ENCODE measurements at places on chromosomes 1 and 21.

- no peak for DNase-seq
Observed at GRCh38 chr1:237890416-237890815, 306 bp downstream of the ZP4 start.

GRCh38 chr1:5223206-5223605, 568.8 kb downstream of the AJAP1 start:
- DNase-seq = no peak

DNA sequence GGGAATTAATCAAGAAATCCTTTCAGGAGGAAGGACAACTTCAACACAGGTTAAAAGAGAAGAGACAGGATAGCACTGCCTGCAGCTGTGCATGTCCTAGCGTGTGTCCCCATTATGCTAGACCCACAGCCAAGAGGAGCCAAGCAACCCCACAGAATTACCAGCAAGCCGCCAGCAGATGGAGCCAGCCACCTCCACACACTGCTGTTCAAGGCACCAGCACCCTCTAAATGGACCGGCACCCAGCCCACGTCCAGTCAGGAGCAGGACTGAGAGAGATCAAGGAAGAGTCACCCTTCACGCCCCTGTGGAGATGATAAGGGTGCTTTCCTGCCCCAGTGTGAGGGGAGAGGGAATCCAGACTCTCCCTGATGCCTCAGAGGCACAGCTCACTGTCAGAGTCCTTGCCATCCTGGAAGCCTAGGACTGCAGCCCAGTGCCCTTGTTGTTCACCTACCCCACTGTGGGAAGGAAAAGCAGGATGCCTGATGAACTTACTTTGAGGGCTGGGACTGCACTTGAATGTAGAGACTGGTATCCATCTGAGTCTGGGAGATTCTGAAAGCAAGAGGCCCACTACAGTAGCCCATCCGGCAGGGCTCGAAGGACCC, 37.1 kb upstream of the CTTNBP2NL start:
- DNase-seq = peak; percentile 59

GRCh38 chr1:86971778-86972177, 57.3 kb downstream of the HS2ST1 start:
- no peak for DNase-seq

DNA sequence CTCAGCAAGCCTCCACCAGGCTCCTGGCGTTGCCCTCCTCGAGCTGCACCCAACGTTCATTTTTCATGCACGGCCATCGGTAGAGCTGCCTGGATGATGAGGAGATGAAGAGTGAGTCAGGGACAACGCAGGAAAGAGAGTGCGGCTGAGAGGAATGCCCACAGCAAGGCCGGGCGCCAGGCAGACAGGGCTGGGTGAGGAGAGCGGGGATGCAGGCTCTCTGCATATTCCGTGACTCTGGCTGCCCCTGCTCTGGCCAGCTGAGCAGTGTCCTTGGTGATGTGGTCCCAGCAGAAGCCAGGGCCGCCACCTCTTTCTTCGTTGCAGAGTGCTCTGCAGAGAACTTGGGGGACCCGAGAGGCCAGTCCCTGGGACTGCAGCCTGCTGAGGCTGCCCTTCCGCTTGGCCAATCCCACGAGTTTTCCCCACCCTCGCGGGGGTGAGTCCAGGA, 10.8 kb downstream of the UMODL1 start:
- no peak for DNase-seq

DNA sequence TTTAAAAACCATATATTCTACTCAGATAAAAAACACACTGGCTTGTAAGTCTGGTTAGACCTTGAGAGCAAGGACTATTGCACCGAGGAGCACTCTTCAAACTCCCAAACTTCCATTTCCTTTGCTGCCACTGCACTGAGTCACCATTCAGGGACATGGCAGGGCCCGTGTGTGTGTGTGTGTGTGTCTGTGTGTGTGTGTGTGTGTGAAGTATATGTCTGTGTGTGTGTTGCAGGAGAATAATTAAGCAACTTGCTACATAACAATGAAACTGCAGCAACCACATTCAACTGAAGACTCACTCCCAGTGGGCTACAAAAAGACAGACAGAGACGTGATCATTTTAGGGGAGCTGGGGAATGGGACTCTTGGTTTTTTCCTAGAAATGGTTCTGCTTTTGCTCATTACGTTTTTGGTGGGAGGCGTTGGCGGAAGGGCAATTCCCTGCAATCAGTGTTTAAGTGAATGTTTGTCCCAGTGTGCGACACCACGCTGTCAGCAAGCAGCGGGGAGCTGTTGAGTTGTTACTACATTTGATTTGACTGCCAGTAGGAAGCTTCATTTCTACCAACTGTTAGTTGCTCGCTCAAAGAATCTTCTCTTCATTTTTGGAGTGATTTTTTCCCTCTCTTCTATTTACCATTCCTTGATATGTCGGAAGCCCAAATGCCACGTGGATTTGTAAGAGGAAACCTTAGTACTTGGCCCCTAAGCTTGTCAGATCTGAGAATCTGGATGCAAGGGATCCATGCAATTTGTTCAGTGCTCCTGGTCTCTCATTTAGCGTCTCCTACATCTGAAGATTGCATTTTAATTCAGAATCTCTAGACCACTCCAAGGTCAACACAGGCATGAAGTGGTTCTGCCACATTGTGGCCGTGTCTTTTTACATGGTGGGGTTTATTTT, 36.1 kb downstream of the ESRRG start:
- no peak for DNase-seq

GRCh38 chr1:50329332-50329932, 93.8 kb downstream of the DMRTA2 start:
- no peak for DNase-seq

DNA sequence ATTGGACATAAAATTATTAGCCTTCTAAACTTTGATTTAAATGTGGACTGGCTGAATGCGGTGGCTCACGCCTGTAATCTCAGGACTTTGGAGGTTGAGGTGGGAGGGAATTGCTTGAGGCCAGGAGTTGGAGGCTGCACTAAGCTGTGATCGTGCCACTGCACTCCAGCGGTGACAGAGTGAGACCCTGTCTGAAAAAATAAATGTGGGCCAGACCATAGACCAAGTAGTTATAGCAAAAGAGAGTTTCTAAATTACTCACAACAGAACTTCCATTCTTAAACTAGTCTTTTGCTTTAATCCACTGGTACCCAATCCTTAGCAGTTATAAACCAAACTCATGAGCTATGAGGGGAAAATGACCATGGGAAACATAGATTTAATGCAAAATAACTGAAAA, 35.2 kb downstream of the RAP1A start:
- DNase-seq = no peak

- DNase-seq = no peak
Observed at GRCh38 chr1:169090900-169091311, 15.6 kb upstream of the ATP1B1 start.

GRCh38 chr1:20753589-20753988, 21.1 kb upstream of the SH2D5 start:
- DNase-seq = no peak

- no peak for DNase-seq
Observed at GRCh38 chr1:87202922-87203655, 125.6 kb upstream of the LMO4 start.

- DNase-seq = no peak
Observed at GRCh38 chr1:21077085-21077484, 99.6 kb downstream of the EIF4G3 start.

- DNase-seq = peak; percentile 15
Observed at GRCh38 chr1:190963321-190963720, 485.7 kb upstream of the BRINP3 start.

- no peak for DNase-seq
Observed at GRCh38 chr1:246730839-246731238, 6.6 kb downstream of the SCCPDH start.

DNA sequence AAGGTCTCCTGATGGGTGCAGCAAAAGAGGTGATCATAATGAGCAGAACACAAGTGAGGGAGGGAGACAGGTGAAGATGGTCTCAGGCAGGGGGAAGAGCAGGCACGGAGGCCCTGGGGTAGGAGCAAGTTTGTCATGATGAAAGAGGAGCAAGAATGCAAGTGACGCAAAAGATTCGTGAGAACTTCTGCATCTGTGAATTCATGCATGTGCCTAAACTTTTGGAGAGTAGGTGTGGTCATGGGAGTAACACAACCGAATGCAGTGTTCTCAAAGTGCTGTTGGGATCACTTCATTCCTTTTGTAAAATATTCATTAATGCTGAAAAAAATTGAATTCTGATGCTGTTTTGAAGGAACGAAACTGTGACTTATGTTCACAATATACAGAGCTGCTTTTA, 47.3 kb upstream of the ZP4 start:
- DNase-seq = no peak

GRCh38 chr21:29260461-29260860, 38.3 kb upstream of the BACH1 start:
- DNase-seq = no peak

- no peak for DNase-seq
Observed at GRCh38 chr1:94093996-94094395, 27.0 kb downstream of the ABCA4 start.

- peak; percentile 52 for DNase-seq
Observed at GRCh38 chr1:161367684-161368400, at the start of gene CFAP126. CFAP126 (minus strand) TSS chr1:161367876; CDS start chr1:161367868, 8 bp downstream.

DNA sequence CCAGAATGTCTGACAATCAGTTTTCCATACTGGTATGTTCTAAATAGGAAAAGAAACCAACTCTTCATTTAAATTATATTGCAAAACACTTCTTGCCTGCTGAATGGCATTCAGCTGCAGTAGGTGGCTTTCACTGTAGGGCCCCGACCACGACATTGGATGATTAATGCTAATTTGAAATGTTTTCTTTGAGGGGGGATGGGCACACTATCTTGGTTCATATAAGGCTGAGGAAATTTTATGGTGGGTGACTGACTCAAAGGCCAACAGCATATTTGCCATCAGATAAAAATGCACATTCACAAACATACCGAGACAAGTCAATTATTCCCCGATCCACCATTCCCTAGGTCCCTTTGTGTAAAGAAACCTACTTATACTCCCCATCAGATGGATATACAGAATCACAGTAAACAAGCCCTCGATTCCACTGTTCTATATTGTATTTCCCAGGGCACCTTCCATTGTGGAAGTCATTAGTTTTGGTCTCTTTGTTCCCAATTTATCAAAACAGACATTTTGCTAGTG, 464.2 kb upstream of the DAB1 start:
- no peak for DNase-seq

- no peak for DNase-seq
Observed at GRCh38 chr1:30171537-30172298, 551.7 kb downstream of the MATN1 start.

- DNase-seq = peak; percentile 31
Observed at GRCh38 chr1:231748760-231749415, 122.3 kb downstream of the DISC1 start.

Data from right hindlimb (tissue), 1 donor.